ENCODE measurements at places on chromosomes 1 and 21.

DNA sequence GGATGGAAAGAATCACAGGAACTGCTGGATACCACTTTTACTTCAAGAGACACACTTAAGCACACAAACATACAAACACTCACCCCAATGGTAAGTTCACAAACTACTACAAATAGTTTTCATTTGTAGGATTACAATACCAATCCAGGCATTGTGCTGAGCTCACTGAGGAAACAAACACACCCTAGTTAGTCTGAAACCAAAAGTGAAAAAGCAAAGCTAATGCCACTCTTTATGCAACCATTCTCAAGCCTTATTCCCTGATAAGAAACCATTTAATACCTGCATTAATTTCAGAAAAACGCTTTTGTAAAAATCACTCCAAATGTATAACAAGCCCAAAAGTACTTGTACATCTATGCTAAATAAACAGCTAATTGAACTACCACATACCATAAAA, 38.3 kb downstream of the RNF115 start:
- DNase-seq, result no peak

GRCh38 chr21:28142697-28143096, 850.0 kb downstream of the LTN1 start:
- DNase-seq, result no peak

- no peak for DNase-seq
Measured at GRCh38 chr1:45979074-45979777, 153.2 kb downstream of the PIK3R3 start.

GRCh38 chr21:45981151-45982091, at the start of gene COL6A1:
COL6A1 (plus strand) TSS chr21:45981770; CDS start chr21:45981851, 81 bp downstream.
- DNase-seq, result peak; percentile 79

DNA sequence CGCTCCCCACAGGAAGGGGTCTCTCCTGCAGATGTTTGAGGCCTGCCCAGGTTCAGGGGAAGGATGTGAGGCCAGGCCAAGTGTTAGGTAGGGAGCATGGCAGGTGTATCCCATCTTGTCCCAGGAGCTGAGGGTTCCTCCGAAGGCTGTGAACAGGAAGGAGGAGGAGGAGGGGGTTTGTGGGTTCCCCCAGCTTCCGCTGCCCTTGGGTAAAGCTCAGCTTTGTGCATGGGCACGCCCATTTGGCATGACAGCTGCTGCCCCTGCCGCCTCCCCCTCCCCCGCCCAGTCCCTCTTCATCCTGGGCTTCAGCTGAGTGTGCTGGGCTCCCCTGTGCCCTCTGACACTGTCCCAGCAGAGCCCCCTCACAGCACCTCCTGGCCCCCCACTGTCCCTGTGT, 25.5 kb downstream of the TNFRSF8 start:
- DNase-seq, result peak; percentile 71

- no peak for DNase-seq
Measured at GRCh38 chr1:81635816-81636215, 164.9 kb upstream of the ADGRL2 start.

GRCh38 chr1:176847052-176847451, 317.5 kb downstream of the ASTN1 start:
- no peak for DNase-seq

GRCh38 chr1:174726167-174726879, 273.4 kb upstream of the CACYBP start:
- no peak for DNase-seq

- no peak for DNase-seq
Measured at GRCh38 chr1:239388578-239388977, 2.2 kb downstream of the CHRM3 start.

- no peak for DNase-seq
Measured at GRCh38 chr21:28725396-28725795, 267.3 kb downstream of the LTN1 start.

DNA sequence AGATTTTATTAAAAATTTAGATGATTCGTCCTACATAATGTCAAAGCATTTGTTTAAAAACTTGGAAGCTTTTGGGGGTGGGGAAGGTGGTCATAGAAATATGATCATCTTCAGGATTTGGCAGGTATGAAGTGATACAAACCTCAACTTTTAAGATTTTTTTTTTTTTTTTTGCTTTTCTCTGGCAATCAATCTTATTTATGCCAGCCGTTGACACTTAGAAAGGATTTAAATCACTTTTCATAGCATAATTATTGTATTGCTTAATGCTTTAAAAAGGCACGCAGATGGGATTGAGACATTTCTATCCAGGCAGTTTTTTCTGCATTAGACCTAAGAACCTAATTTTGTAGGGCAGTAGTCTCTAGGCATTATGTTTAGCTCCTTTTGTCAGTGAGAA, 19.7 kb downstream of the MRPS6 start:
- no peak for DNase-seq

DNA sequence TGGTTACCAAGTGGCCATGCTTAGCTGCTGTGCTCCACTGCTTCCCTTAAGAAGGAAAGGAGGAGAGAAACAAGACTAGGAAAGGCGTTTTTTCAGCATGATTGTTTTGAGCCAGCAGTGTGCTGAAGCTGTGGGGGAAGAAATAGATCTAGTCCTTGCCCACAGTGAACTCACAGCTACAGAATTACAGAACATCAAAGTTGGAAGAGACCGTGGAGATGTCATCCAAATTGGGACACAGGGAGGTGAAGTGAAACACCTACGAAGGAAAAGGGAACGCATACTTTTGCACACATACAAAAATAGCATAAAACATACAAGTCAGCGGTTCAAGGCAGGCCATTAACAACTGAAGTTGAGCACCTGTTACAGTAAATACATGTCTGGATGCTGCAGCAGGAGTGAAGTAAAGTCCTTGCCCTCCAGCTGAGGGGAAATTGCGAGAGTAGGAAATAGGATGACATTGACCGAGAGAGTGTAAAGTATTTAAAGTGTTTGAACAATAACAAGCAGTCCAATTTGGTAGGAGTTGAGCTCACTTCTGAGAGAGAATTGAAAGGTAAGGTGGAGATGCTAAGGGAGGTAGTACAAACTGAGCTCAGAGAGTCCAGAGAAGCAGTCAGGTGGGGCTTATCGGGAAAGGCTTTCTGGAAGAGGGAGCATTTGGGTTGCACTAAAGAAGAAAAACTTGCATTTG, 55.1 kb downstream of the KIRREL1 start:
- DNase-seq, result no peak

- DNase-seq, result no peak
Measured at GRCh38 chr1:2103266-2103900, 53.2 kb downstream of the PRKCZ start.

GRCh38 chr1:73516451-73516850, 681.5 kb downstream of the LRRIQ3 start:
- DNase-seq, result no peak

DNA sequence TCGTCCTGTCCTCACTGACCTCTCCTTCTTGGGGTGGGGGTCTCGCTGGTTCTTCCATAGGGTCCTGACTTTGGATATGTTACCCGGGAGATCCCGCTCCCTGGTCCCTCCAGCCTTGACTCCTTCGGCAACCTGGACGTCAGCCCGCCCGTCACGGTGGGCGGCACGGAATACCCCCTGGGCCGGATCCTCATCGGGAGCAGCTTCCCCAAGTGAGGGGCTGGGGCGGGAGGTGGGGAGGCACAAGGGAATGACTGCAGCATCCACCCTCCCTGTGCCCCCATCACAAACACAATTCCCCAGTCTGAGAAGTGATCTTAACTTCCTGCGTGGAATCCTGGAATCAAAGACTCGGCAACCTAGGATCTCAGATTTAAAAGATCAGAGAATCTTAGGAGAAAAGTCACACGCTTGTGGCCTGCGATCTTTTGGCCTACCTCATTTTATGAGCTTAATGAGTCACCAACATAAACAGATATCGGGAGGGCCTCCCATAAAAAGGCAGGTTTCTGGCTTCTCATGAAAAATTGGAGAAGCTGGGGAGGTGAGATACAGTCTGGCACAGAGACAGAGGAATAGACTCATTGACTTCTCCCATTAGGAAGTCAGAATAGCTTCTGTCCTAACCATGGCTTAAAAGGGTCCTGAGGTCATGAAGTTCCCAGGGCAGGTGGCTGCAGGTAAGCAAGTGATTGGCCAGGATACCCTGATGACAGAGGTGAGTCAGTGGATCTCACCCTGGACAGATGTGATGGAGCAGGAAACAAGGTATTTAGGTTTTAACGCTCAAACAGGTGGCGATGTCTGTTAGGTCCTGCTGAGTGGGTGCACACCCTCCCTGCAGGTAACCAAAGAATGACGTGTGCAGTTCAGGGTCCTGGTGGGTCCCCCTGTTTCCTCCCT, 15.9 kb upstream of the PADI3 start:
- DNase-seq, result no peak

DNA sequence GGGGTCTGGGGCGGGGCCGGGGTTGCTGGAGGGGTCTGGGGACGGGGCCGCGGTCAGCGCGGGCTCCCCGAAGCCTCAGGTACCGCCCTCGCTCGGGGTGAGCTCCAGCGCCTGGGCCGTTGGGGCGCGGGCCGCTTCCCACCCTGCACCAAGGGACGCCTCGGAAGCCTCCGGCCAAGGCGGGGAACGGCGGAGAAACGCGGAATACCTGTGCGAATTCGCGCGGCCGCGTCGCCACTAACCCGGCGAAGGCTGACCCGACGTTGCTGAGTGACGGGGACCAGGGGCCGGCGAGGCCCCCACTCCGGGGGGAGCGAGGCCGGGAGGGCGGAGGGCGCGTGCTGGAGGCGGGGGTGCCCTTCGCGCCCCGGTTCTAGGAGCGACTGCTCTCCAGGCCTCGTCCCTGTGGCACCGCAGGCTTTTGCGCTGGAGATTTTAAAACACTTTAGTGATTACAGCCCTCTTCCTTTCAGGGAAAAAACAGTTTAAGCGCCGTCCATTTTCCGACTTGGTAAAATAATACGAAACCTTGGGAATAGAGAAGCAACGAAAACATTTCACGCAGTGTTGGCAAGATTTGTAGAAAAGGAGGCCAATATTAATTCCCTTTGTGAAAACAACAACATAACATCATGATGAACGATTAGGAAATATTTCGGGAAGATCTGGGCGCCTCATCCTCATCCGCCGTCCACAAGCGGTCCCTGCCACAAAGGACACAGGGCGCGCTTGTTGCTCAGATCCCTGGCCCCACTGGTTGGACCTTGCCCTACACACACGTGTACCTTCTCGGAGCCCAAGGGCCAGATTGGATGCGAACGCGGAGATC, 971 bp upstream of the GNG4 start:
- no peak for DNase-seq

GRCh38 chr1:31904339-31905092, 33.7 kb downstream of the PTP4A2 start:
- DNase-seq, result peak; percentile 30

- DNase-seq, result no peak
Measured at GRCh38 chr21:29550205-29550604, 251.5 kb downstream of the BACH1 start.

DNA sequence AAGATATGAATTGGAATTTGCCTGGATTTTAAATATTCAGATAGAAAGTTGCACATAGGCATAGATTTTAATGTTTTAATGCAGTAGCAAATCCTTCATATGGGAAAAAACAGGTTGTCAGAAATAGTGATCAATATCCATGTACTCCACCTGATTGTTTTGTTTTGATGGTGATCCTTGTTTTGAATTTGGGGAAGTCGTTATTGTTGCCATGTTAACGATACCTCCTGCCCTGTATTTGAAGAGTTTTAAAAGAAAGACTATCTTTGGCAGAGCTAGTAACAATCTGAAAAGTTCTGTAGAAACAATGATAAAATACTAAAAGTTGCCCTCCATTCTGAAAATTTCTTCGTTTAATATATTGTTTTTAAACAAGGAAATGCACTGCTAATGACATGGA, 1.1 kb downstream of the CEP350 start:
- no peak for DNase-seq

- no peak for DNase-seq
Measured at GRCh38 chr1:42419126-42419821, 36.5 kb downstream of the ZMYND12 start.

GRCh38 chr1:103107741-103108375, 464 bp downstream of the COL11A1 start:
- no peak for DNase-seq

DNA sequence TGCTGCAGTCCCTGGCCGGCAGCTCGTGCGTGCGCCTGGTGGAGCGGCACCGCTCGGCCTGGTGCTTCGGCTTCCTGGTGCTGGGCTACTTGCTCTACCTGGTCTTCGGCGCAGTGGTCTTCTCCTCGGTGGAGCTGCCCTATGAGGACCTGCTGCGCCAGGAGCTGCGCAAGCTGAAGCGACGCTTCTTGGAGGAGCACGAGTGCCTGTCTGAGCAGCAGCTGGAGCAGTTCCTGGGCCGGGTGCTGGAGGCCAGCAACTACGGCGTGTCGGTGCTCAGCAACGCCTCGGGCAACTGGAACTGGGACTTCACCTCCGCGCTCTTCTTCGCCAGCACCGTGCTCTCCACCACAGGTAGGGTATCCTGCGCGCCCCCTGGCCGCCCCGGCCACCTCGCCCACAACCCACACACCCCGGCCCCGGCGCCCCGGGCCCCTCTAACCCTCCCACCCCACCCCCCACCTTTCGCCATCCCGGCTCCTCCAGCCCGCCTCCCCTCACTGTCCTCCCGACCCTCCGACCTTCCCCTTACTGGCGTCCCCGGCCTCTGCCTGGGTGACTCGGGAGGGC, 352 bp downstream of the KCNK1 start:
- peak; percentile 7 for DNase-seq

GRCh38 chr1:226401355-226402303, 6.3 kb downstream of the PARP1 start:
- no peak for DNase-seq

DNA sequence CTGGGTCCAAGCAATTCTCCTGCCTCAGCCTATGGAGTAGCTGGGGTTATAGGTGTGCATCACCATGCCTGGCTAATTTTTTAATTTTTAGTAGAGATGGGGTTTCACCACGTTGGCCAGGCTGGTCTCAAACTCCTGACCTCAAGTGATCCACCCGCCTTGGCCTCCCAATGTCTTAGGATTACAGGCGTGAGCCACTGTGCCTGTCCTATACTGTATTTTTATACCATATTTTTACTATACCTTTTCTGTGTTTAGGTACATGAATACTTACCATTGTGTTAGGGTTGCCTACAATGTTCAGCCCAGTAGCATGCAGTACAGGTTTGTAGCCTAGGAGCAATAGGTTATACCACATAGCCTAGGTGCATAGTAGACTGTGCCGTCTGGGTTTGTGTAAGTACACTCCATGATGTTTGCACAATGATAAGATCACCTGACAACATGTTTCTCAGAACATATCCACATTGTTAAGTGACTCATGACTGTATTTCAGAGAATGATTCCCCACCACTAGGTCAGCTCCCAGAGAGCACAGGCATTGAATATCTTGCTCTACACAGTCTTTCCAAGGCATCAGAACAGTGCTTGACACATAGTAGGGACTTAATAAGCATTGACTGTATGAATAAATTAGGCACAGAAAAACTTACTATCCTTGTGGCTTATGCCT, 6.0 kb upstream of the CITED4 start:
- DNase-seq, result no peak

All from activated naive CD4-positive, alpha-beta T cell treated with anti-CD3 and anti-CD28 coated beads for 36 hours (primary cell).